ENCODE measurements at places on chromosomes 6 and 20. TPM values are rescaled to one million over a fixed set of nuclear protein-coding genes. Genes with fewer than 3 reads are reported as not detected.

The VNN1 gene
- total RNA-seq, result 7.5 TPM

The SLC26A8 gene
- 0.22 TPM for total RNA-seq

The PRPH2 gene
- 1.6 TPM for total RNA-seq

The PTCRA gene
- total RNA-seq, result not detected

The CRISP3 gene
- not detected for total RNA-seq

The CALHM4 gene
- not detected for total RNA-seq

The RPP40 gene
- total RNA-seq, result 3.7 TPM

Measured in kidney (tissue), 22 donors.